Fibroblast of skin of right quadriceps (primary cell): ENCODE measurements at places on chromosomes 13 and 19.

- no peak for DNase-seq
Measured at GRCh38 chr13:23175920-23176319, 4.9 kb upstream of the SGCG start.

- DNase-seq = peak; percentile 84
Measured at GRCh38 chr13:98972627-98973026, 5.2 kb downstream of the DOCK9 start.

DNA sequence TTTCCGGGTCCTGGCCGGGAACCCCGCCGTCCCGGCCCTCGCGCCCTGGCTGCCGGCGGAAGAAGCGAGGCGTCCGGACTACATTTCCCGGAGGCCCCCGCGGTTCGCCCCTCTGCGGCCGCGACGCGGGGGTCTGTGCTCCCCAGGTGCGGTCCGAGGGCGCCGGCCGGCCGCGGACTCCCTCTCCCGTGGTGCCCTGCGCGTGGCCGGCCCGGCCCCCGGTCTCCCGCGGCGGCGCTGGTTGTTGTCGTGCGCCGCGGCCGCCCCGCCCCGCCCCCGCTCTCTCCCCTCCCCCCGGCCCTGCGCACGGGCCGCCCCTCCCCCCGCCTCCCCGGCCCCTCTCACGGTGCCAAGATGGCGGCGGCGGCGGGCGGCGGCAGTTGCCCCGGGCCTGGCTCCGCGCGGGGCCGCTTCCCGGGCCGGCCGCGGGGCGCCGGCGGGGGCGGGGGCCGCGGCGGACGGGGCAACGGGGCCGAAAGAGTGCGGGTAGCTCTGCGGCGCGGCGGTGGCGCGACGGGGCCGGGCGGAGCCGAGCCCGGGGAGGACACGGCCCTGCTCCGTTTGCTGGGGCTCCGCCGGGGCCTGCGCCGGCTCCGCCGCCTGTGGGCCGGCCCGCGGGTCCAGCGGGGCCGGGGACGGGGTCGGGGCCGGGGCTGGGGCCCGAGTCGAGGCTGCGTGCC lies at the start of gene KMT2B:
Gene KMT2B, plus strand, starts transcription at position 339 of the 680 bp plus-strand sequence. Its CDS starts 16 bp downstream, at position 355.
- peak; percentile 97 for DNase-seq

DNA sequence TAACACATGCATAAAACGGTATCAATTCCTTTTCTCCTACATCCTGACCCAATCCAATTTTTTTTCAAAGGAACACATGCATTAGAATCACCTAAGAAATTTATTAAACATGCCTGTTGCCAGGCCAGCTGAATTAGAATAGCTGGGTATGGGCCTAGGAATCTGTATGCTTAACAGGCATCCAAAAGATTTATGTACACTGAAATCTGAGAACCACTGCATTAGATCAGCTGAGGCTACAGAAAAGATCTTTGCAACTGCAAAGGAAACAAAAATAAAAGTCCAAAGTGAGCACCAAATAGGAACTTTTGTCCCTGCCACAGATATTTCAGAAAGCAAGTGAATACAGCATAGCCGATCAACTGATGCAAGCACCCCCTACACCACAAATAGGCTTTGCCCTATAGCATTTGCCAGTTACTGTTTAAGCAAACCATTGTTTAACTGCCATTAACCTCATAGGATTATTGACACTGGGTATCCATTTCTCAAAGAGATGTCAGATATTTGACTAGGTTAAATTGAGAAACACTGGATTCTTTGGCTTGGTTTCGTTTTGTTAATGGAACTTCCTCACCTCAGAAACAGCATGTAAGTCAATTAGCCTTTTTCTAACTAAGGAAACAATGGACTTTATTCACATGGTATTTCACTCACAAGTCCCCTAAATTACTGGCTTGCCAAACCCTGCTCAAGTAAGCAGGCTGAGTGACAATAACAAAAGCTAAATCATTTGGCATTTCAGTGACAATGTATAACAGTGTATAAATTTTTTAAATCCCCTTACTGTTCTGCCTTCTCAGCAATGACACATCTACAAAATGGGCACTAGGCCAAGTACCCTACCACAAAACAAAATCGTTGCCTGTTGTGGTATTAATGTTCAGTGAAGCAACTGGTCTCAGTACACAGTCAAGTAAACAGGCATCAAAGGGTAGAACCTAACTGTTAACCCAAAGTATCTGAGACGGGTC lies 67.8 kb downstream of the SUCLA2 start:
- peak; percentile 39 for DNase-seq

GRCh38 chr13:92362717-92363116 lies 863.9 kb upstream of the GPC6 start:
- no peak for DNase-seq

DNA sequence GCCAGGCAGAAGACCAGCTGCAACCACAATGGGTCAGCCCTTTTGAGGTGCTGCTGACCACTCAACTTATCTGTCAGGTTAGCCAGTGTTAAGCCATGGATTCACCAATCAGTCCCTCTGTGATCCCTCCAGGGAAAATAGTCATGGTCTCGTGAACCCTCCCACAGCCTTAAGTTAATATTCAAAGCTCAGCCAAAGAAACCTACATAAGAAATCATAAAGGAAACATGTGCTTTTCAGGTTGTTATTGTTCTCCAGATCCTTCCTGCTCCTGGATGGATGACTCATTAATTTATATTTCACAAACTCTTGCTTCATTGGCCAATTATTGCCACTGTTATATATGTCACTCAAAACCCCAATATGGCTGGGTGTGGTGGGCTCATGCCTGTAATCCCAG lies 161.9 kb downstream of the B3GLCT start:
- DNase-seq = no peak

DNA sequence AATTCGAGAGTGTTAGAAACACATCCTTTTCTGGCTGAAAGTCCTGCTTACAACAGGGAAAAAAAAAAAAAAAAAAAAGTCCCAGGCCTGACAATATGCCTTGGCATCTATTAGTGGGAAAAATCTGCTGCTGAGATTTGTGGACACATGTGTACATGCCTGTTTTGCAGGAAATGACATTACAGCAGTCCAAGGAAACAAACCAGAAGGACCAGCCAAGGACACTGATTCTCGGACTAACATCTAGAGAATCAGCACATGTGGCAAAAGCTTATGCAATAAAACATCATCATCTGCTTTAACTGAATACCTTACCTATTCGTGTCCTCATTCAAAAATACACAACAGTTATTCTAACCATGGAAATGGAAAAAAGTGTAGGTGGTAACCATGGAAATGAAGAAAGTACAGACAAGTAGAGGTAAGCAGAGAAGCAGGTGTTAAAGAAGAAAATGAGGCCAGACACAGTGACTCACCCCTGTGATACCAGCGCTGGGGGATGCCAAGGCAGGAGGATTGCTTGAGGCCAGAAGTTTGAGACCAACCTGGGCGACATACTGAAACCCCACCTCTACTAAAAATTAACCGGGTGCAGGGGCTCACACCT lies 9.4 kb upstream of the DPY19L3 start:
- DNase-seq = no peak

DNA sequence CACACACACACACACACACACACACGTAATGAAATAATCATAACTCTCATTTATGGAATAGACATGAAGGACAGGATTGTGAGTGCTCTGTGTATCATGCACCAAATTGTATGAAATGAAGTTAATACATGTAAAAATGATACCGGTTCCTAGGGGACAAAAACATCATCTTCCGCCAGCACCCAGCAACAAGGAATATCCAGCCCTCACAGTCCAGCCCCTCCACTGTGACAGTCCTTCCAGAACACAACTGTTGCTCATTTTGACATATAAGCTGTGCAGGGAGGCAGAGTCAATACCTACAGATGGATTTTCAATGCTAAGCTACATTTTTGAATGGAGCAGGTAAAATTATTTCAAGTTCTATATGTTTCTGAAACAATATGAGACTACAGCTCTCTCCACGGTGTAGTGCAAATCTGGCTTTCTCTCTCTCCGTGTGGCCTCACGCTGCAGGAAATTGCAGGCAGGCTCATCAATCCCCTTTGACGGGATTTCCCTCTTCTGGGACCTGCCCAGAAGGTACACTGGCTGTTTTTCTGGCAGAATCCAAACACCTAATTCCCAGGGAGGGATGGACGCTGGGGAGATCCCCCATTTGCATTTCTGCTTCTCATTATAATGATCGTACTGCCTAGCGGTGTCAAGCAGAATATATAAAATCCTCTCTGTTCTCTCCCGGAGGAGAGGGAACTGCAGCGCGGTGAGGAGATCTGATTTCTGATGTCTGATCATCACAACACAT lies 494.0 kb downstream of the LIG4 start:
- DNase-seq = no peak

DNA sequence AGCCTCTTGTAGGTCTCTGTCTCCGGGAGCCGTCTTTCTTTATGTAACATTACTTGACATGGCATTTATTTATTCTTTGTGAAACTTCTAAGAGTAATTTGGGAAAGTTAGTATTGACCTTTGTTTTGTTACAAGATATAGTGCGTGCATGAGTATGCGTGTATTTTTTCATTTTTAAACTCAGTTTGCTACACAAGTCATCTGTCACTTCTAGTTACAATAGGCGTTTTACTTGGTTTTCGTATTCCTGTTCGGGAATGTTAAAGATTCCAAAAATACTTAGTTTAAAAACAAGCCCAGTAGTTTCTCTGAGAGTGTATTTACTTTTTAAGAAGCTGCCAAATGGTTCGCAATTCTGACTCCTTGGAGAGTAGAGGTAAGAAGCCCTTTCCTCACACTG lies 3.2 kb downstream of the PDS5B start:
- no peak for DNase-seq

- DNase-seq = no peak
Measured at GRCh38 chr13:46332772-46333171, 54.3 kb downstream of the RUBCNL start.

DNA sequence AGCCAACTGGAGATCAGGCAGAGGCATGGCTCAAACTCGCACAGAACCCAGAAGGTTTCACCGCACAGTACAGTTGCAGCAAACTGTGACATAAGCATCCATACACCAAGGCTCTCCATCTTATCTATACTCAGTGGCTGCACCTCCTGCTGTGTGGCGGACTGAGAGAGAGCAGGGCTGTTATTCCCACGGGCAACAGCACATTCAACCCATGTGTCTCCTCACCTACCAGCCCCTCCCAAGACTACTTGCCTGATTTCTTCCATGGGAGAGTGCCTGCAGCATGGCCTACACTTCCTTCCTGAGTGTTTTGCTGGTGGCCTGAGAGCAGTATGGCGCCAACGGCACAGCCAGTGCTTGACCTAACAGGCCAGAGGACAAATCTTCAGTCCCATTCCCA lies 1606.6 kb downstream of the SLITRK1 start:
- no peak for DNase-seq

- no peak for DNase-seq
Measured at GRCh38 chr19:1503925-1504773, 8.7 kb downstream of the ADAMTSL5 start.

DNA sequence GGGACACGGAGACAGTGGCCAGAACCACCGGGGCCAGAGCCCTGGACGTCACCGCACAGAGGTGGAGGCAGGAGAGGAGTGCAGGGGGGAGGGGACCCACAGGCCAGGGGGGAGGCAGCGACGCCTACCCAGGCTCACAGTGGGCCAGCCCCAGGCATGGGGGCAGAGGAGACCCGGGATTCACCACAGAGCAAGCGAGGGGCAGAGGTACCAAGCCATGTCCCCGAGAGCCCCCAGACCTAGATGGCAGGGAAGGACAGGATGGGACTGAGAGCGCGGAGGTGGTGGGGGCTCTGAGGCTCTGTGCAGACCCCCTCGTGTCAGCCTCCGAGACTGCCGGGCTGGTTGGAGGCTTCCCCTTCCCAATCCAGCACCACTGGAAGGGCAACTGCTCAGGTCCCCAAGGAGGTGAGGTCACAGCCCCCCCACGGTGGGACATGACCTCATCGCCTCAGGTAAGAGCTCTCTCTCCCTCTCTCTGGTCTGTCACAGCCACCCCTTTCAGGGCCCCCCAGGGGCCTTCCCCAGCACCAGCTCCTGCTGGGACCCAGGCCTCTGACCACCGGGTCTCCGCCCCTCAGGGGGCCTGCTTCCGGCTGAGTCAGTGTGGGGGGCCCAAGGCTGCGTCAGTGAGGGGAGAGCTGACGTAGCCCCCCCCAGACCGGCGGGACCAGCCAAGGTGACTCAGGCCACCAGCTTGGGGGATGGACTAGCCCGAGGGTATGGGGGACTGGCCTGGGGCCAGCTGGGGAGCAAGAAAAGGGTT lies 2.2 kb upstream of the IL11 start:
- DNase-seq = peak; percentile 81

DNA sequence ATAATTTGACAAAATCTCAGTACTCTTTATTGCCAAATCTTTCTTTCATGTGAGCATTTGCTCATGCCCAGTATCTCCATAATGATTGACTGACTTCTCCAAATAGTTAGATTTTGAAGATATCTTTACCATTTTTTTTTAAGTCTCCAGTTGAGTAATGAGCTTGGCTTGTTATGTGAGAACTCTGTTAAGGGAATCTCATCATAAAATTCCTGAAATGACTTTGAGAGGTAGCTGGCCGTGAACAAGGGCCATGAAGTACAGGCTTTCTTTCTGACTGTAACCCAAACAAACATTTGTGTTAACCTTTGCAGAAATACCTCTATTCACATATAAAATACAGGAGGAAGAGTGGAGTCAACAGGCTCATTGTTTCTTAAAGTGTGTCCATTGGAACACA lies 449.7 kb downstream of the IRS2 start:
- peak; percentile 86 for DNase-seq

- no peak for DNase-seq
Measured at GRCh38 chr19:45355910-45356309, 14.5 kb downstream of the ERCC2 start.

DNA sequence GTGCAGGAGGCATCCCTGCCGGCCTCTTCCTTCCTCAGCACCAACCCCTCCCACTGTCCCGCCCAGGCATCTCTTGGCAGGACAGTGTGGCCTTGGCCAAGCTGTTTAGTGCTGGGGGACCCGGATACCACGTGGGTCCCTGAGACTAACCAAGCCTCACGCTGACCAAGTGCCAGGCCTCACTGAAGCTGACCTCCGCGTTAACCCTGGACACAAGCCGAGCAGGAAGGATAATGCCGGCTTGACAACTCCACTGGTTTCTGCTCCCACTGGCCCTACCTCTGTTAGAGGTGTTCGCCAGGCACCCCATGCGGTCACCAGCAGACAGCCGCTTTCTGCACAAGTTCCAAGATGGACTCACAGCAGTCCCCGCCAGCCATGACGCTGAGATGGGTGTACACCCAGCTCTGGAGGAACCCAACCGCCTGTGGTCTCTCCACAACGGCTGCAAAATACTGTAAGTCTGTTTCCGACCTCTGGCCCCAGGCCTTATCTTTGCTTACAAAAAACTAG lies 12.4 kb downstream of the GRTP1 start:
- no peak for DNase-seq

GRCh38 chr19:6010107-6010506 lies 32.2 kb upstream of the RANBP3 start:
- DNase-seq = no peak

GRCh38 chr13:52405767-52406494 lies at the start of gene THSD1:
Gene THSD1, minus strand, starts transcription at chr13:52406172. Its CDS starts 3,572 bp downstream, at chr13:52402600.
- DNase-seq = peak; percentile 5

- DNase-seq = no peak
Measured at GRCh38 chr13:83761631-83762030, 120.6 kb downstream of the SLITRK1 start.
